ENCODE measurements at places on chromosomes 7 and 10.

DNA sequence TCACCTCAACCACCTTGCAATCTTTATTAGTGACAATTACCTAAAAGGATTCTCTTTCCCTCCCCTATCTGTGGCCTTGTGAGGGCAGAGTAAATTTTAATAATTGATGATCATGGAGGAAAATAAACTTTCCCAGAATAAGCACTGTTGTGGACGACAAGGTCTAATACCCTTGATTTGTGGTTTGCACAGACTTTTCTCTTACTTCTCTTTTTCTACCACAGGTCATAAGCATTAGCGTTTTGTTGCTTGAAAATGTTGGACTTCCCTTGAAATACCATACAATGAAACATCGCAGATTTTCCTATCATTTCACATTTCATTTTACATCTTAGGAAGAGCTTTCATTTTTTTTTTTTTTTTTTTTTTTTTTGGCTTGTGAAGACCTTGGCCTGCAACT is 188.1 kb upstream of the TMEM72 start:
- DNase-seq, result no peak

DNA sequence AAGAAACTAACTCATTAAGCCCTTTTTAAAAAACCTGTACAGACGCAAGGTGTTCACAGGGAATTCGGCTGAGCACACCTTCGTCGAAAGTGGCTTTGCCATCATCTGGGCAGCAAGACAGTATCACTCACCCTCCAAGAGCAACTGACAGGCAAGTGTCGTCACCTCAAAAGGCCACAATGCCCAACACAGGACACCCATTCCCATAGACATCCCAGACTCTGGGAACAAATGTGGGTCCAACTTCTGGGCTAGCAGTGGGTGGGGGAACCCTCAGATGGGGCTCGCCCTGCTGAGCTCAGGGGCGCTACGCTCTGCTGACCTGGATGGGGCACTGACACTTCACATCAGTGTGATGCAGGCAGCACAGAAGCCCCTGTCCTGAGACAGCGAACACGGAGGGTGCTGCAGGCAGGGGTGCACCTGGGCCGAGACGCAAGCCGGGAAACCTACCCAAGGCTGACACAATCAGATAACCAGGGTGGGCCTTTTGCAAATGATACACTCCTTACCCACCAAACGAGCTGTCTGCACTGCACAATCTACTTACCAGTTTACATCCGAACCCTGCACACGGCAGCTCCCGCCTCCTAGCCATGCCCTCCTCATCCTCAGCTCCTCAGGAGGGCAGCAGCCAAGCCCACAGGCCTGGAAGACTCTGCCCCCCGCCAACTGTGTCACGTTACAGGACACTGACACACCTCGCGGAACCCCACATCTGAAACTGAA is 1.7 kb downstream of the DIP2C start:
- no peak for DNase-seq

DNA sequence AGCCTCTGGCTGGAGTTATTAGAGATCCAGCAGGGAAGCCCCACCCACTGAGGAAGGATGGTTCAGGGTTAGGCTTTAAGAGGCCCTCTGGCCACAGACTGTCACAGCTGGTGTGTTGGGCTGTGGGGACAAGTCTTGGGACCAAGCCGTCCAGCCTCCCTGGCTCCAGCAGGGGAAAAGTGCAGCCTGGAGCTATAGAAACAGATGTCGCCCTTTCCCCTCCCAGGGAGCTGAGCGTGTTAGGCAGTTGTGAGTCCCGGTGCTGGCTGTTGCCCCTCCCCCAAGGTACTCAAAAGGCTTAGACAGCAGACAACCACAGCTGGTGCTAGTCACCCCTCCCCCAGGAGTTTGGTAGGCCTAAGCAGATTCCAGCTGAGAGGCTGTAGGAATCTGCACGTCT is 143.4 kb downstream of the TMEM168 start:
- DNase-seq, result no peak

GRCh38 chr7:100668069-100668449 is 5.5 kb upstream of the GNB2 start:
- DNase-seq, result no peak

GRCh38 chr10:48907730-48908129 is 31.9 kb downstream of the LRRC18 start:
- no peak for DNase-seq

DNA sequence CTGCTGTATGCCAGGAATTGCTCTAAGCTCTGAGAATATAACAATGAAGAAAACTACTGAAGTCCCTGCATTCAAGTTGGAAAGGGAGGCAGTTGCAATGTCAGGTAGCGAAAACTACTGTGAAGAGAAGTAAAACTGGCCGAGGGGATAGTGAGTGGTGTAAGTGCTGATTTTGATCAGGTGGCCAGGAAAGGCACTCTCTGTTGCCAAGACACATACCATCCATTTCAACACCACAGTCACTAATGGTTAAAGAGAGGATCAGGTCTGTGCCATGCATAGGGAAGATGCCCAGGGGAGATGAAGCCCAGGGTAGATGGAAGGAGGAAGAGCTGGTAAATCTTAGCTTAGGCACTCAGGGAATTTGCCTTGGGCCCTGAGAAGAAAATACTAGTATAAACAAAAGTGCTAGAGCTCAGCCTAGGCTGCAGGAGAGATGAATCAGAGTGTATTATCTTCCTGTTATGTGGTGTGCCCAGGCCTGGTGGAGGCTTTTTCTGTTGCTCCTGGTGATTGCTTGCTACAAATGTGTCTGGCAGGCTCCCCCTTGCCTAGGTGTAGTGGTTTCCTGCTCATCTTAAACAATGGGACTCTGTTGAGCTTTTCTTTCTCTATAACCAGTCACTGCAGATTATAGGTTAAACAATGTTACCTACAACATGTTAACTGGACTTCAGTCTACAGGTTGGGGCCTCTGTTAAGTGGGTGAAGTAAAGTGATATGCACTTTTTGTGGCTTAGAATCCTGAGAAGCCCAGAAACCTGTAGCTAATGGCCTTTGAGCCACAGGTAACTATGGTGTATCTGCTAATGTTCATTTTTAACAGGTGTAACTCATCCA is 125.5 kb downstream of the LRRC4 start:
- no peak for DNase-seq

GRCh38 chr7:45180084-45180986 is 22.7 kb downstream of the RAMP3 start:
- DNase-seq, result no peak

- DNase-seq, result no peak
Observed at GRCh38 chr7:115662120-115662519, 368.4 kb downstream of the TFEC start.

- DNase-seq, result no peak
Observed at GRCh38 chr7:126303926-126304325, 948.8 kb downstream of the GRM8 start.

GRCh38 chr7:35249537-35249907 is 4.4 kb downstream of the TBX20 start:
- DNase-seq, result no peak

DNA sequence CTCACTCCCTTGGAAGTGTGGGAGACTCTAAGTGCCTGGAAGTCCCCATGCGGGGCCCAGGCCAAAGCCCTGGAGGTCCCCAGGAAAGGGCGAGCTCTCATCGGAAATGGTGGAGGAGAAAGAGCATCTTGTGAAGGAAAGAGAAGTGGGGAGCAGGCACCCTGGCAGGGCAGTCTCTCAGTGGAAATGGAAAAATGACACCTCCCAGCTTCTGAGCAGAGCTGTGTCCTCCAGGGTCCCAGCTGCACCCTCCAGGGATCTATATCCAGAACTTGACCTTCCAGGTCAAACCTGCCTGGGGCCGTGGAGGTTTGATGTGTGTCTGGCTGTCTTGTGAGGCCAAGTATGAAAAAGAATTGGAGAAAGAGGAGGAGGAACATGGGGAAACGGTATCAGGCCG is 29.5 kb downstream of the PAX2 start:
- no peak for DNase-seq

GRCh38 chr7:80604436-80604835 is 34.0 kb upstream of the CD36 start:
- no peak for DNase-seq

All from cortex of kidney (tissue), 1 donor.